ENCODE measurements at places on chromosomes 11 and 22.

- no peak for DNase-seq
These were observed 41.3 kb upstream of the RDX start for GRCh38 chr11:110337570-110338193.

DNA sequence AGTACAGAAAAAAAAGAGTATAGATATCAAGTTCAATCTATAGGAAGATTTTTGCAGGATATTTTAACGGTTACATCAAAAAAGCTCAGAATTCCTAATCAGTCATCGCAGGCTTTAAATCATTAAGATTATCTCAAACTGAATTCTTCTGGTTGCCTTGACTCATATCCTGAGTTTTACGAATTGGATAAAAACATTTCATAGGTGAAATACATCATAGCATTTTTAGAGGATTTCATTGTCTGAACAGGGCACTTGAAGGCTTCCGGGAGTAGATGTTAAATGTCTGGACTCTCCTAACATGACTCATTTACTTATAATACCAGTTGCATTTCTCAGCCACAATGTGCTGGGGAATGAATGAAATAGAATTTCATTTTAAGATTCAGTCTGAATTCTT, 2216.6 kb upstream of the RAG2 start:
- no peak for DNase-seq

DNA sequence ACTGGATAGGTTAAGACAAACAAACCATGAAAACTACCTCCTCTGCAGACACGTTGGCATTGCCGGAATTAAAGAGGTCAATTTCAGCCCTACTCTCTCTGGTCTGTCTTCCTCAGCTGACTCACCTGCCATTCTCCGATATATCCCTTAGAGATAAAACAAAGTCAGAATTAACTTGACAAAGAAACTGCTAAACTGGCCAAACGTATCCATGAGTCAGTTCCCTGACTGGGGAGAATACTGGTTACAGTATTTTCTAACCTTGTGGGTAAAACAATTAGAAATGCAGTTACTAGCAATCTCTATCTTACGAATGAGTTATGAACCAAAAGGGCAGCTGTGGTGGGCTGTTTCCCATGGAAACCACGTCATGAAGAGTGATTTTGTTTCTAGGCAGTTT, 96.2 kb downstream of the RDX start:
- DNase-seq, result no peak

- DNase-seq, result no peak
These were observed 37.7 kb upstream of the PCF11 start for GRCh38 chr11:83119216-83119615.

GRCh38 chr22:44147821-44148574, 32.7 kb upstream of the PARVG start:
- no peak for DNase-seq

GRCh38 chr11:129319751-129320150, 55.9 kb upstream of the BARX2 start:
- no peak for DNase-seq

DNA sequence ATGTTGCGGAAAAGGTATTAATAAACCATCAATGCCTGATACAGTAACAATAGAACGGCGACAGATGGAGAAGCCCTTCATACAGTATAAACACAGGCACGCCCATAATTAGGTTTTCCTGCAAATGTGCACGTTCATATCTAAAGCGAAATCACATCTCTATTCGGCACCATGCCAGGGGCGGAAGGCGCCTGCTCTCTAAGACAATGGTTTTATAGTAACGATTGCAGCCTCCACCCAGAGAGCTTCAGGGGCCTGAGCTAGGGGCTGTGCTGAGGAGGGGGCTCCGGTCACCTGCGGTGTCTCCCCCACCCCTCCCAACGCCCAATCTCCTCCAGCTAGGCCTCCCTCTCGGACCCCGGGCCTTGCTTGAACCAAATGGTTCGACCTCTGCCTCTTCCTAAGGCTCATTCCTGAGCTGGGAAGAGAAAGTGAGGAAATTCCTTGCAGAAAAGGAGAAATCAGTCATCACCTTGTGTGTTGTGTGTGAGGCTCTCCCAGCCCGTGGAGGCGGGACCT, 9.6 kb downstream of the KRTAP5-5 start:
- no peak for DNase-seq

GRCh38 chr11:128735935-128736605, 42.2 kb downstream of the FLI1 start:
- peak; percentile 59 for DNase-seq

- no peak for DNase-seq
These were observed 48.9 kb downstream of the POLD3 start for GRCh38 chr11:74641289-74641688.

DNA sequence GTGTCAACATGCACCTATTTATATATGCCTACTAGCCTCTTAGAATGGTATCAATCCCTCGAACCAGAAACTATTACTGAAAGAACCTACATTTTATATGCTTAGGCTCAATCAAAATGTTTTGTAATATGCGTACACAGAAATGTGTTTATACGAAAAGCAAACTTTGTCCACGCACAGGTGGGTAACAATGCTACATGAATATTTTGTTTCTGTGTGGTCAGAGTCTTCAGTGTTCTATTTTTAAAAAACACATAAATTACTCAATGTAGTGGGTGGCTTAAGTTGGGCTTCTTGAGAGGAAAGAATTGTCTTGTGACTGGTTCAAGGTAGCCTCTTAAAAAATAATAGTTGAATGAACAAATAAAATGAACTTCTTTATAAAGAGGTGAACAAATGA, 46.1 kb downstream of the SYTL2 start:
- DNase-seq, result no peak

GRCh38 chr11:18727479-18728236, 1.7 kb upstream of the IGSF22 start:
- DNase-seq, result peak; percentile 78

- no peak for DNase-seq
These were observed 18.2 kb downstream of the ARVCF start for GRCh38 chr22:19998232-19998951.

DNA sequence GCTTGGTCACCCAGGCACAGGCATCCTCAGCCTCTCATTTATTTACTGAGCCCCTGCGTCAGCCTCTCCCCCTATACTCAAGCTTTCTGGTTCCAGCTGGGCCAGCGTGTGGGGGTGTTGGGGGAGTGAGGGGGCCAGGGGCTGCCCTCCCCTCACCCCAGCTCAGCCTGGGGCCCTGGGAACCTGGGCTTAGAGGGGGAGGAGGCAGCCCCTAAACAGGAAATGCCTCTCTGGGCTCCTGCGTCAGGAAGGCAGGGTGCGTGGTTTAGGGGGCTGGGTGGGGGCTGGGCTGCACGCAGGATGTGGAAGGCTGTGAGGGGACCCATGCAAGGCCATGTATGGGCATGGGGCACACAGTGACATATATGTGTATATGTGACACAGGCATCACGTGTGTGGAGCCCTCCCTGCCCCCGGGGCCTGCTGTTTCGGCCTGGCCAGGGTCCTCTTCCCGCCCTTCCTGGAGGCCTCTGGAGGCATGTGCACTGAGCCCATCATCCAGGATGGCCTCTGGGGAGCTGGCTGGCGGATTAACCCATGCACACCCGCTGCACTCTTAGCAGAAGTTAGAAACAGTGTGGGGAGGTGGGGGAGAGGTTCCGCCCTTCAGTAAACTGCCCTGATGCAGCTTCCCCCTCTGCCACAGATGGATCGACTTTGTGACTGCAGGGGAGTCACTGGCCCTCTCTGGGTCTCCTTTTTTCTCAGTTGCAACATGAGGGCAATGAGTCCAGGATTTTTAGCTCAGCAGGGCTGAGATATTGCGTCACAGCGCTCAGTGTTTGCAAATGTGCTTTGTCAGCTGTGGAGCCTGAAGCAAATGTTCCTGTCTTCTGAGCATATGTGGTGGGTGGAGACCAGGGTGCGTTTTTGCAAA, 1.1 kb upstream of the CD248 start:
- no peak for DNase-seq

- no peak for DNase-seq
These were observed 16.2 kb upstream of the ARHGAP20 start for GRCh38 chr11:110728476-110728875.

DNA sequence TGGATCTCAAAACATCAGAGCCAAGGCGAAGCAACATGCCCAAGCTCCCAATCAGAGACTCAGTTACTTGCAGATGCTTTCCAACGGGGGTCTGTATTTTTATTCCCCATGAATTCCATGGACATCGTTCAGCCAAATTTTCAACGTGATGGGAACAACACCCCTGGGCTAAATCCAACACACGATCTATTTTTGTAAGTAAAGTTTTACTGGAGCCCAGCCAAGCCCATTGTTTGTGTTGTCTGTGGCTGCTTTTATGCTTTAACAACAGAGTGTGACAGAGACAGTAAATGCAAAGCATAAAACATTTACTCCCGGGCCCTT, 33.7 kb downstream of the SLC5A1 start:
- DNase-seq, result no peak

GRCh38 chr22:20178915-20179227, 28.0 kb upstream of the CCDC188 start:
- DNase-seq, result no peak

GRCh38 chr11:2684581-2684980, 15.2 kb downstream of the KCNQ1OT1 start:
- DNase-seq, result no peak

DNA sequence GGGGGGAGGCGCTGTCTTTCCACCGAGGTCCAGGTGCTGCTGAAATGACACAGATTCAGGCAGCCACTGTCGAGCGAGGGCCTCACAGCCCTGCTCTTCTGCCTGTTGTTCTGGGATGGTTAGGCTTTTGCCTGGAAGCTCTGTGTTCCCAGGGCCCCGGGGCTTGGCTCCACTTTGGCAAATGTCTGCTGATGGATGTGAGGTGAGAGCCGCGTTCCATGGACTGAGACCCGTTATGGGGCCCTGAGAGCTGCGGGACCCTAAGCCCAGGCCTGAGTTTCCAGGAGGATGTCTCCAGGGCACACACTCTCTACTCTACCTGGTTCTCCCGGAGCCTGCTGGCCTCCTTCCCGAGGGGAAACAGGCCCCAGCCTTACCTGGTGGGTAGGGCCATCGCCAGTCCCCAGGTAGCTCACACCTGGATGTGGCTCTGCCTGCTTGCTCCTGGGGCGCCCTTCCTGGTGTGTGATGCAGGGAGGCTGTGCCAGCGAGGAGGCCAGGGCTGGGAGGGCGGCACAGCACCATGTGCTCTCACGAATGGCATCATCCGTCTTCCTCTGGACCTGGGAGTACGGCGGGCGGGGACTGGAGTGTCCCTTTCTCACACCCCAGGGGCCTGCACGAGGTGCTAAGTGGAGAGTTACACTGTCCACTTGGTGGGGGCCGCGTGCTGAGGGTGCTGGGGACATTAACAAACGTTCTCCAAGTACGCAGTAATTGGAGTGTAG, 435.5 kb downstream of the TBC1D22A start:
- no peak for DNase-seq

GRCh38 chr11:96279018-96279895, 63.7 kb downstream of the MAML2 start:
- no peak for DNase-seq

DNA sequence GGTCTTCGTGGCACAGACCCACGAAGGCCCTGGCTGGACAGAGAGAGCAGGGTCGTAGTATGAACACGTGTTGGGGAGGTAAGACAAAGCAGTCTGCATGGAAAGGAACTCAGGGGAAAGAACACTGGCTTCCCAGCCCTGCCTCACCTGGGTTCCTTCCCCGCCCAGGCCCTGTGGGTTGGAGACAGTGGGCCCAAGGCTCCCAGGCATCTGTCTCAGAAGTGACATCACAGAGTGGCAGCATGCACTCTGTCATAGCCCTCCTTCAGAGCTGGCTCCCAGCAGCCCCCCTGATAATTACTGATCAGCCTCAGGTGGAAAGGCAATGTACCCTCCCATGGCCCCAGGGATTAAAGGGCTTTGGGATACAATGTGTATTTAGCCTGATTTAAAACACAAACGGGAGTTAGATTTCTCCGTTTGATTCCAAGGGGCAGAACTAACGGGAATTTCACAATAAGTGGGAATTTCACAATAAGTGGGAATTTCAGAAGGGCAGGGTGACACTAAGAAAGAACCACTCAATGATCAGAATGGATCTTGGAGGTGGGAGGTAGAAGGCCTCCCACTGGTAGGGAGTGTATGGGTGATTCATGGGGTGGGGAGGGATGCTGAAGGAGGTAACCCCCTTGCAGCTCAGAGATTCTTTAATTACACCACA, 65.1 kb downstream of the SLC22A12 start:
- no peak for DNase-seq

- DNase-seq, result no peak
These were observed 97.9 kb downstream of the RCN1 start for GRCh38 chr11:32188785-32189184.

DNA sequence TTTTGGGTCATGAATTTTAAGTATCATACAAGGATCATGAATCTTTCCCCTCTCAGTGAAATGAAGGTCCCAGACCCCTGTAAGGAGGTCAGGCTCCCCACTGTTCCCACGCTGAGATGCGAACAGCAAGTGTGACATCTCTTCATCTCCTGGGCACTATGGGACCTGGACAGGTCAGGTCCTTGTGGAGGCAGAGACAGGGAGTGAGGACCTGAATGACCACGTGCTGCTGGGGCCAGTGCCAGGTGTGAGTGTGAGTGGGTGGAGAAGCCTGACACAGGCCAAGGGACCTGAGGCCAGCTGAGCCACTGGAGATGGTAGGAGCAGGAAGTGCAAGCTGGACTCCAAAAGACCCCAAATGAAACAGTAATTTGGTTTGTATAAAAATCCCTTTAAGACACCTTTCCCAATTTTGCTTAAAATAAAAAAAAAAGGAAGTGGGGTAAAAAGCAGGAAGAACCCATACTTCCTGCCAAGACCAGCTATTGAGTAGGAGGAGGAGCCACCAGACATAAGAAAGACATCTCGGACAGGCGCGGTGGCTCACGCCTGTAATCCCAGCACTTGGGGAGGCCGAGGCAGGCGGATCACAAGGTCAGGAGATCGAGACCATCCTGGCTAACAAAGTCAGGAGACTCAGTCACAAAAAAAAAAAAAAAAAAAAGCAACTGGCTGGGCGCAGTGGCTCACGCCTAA, 35.4 kb upstream of the SERPIND1 start:
- DNase-seq, result no peak

GRCh38 chr11:119608781-119609180, 120.2 kb downstream of the NECTIN1 start:
- no peak for DNase-seq

DNA sequence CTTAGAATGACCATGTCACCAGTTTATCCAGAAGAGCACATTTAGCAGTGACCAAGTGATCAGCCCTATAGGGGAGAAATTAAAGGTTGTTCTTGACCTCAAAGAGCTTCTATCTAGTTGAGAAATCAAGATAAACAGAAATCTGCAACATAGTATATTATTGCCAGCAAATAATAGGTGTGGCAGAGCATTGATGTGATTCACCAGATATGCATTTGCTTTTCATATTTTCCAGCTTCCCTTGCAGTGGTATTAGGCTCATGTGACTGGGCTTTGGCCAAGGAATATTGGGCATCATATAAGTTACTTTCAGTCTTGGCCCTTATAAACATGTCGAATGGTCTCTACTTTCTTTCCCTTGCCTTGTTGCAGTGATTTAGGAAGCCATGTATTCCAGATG, 34.5 kb downstream of the COMMD9 start:
- no peak for DNase-seq

- no peak for DNase-seq
These were observed 877 bp downstream of the SLC25A17 start for GRCh38 chr22:40818192-40818746.

Data from GM10248 (cell line).